ENCODE measurements at places on chromosomes 7 and 10. TPM values are rescaled to one million over a fixed set of nuclear protein-coding genes. Genes with fewer than 3 reads are reported as not detected.
A peak's percentile ranks its signal among the peaks of the same experiment; 100 is the strongest.

- no peak for DNase-seq
Measured at GRCh38 chr7:51054231-51054630, 262.4 kb downstream of the COBL start.

- DNase-seq, result peak; percentile 92
Measured at GRCh38 chr7:127683776-127684681, 32.0 kb downstream of the SND1 start.

TLX1 gene
- total RNA-seq, result not detected

DNA sequence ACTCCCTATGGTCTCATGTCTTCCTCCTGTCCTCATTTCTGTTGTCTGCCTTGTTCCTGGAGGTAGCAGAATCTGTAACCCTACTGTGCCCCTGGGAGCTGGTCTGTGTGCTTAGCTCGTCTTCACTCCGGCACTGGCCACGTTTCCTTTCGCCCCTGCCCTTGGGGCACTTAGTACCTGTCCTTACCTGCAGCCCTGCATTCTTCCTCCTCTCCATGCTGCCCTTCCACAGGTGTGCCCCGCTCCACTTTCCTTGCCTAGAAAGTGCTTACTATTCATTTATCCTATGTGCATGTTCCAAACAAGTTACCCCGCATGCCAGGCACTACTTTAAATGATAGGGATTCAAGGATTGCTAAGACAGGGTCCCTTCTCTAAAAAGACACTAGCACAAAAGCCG, 199.9 kb upstream of the ZMIZ1 start:
- no peak for DNase-seq

NPTX2 gene
- 0.43 TPM for total RNA-seq

DNA sequence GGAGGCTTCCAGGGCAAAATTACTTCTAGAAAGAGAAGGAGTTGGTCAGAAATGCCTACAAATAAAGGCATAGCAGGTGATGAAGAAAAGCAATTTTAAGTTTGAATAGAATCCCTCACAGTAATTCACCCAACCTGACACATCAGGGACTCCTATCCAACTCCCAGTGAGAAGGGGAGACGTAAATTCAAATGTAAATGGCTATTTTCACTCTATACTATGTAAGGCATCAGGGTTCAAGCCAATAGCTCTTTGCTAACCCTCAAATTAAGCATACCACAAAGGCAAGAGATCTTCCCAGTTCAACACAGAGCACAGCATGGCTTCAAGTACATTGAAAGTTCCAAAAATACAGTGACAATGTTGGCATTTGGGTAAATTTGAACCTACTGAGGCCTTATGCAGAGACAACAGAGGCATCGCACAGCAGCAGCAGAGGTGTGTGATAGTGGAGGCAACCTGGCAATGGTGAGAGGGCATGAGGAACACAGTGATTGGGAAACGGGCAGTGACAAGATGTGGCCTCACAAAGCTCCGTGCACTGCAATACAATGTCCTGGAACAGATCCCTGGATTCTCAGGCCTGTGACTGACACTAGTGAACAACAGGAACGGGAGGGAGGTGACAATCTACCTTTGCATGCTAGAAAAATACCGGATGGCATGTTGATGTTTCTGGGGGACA, 95.7 kb downstream of the VSTM2A start:
- DNase-seq, result no peak

- peak; percentile 71 for DNase-seq
Measured at GRCh38 chr7:42237811-42238541, 967 bp upstream of the GLI3 start.

DNA sequence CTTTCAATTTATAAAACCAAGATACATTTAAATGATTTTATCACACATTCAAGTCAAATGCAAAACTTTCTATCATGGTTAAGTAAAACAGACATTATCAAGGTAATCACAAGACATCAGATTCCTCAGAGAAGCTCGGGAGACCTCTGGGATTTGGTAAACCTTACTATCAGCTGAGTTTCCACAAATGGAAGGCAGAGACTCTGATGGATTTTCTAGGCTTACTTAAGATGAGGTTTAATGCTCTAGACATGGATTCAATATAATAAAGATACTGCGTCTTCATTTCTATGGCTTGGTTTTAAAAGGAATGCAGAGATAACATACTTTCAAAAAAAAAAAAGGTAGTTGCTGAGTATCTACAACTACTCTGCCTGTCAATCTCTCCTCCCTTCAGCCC, 171.7 kb downstream of the JAZF1 start:
- DNase-seq, result no peak

DNA sequence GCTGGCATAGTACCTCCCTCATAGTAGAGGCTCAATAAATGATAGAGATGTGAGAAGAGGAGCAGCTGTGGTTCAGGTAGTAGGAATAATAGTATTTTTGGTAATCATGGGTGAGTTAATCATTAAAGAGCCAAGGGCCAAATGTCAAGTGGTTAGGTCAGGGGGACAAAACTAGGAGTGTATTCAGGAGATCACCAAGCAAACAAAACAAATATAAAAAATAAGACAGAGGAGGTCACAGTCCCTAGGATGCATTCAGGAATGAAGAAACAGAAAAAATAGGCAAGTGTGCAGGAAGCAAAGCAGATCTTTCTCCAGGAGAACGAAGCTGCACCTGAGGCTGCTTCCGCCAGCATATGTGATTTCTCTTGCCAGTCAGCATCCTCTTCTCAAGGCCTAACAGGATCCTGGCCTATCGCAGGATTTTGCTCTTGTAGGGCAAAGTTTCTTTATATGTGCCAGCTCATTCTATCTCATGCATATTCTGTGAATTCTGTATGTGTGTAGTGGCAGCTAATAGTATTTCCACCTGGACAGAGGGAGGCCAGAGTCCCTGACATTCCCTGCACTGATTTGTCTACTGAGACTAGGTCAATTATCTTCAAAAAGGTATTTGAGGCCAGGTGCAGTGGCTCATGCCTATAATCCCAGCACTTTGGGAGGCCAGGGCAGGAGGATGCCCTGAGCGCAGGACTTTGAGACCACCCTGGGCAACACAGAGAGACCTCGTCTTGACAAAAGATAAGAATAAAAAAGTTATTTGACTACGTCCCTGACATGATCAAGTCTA, 82.7 kb downstream of the AKR1D1 start:
- no peak for DNase-seq

- DNase-seq, result no peak
Measured at GRCh38 chr10:44322137-44322536, 62.8 kb downstream of the CXCL12 start.

ELOVL3 gene
- 0.32 TPM for total RNA-seq

DNA sequence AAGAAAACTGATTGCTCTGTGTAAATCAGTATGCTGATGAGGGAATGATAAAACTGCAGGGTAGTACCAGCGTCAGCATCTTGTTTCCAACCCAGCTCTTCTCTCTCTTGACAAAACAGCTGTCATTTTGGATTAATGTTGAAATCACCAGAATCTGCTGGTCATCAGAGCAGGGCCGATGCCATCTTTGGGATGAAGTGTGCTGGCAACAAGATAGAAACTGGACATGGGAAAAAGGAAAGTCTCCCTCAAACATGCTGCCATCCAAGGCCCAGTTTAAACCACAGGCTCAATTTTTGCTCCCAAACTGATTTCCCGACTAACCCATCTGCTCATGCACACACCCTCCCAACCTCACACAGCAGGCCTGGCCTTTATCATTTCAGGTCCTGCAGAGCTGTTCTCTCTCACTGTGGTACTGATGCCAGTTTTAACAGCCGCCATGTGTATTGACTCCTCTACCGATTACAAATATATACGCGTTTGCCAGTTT, 285.2 kb downstream of the AUTS2 start:
- no peak for DNase-seq

CAMK2B gene
- under 0.01 TPM for total RNA-seq

DNA sequence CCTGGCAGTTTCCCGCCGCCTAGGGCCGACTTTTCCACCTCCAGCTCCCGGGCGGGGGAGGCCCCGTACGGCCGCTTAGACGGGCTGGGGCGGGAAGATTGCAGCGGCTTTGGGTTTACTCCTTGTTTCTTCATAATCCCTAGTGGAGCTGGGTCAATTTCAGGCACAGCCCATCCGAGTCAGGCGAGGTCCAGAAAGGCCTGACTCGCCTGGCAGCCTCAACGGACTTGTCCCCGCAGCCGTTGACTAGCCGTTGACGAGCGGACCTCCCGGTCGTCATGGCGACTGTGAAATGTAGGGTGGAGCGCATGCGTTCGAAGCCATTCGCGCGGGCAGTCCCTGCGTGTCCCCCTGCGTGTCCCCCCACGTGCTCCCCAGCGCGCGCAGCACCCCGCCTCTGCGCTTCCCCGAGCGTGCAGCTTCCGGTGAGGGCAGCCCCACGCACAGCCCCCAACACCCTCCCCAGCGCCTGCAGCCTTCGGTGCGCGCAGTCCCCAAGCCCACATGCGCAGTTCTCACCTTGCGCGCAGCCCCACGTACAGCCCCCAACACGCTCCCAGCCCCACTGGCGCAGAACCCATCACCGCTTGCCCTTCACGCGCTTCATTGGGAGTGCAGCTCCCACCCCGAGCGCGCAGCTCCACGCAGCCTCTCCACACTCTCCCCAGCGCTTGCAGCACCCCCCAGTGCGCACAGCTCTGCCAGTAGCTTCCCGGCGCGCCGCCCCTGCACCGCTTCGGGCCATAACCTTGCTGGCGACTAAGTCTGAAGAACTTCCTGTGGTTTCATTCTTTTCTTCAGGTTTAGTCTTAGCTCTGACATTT, 67.8 kb downstream of the TBX20 start:
- peak; percentile 16 for DNase-seq

KCND2 gene
- total RNA-seq, result 16.1 TPM

DNA sequence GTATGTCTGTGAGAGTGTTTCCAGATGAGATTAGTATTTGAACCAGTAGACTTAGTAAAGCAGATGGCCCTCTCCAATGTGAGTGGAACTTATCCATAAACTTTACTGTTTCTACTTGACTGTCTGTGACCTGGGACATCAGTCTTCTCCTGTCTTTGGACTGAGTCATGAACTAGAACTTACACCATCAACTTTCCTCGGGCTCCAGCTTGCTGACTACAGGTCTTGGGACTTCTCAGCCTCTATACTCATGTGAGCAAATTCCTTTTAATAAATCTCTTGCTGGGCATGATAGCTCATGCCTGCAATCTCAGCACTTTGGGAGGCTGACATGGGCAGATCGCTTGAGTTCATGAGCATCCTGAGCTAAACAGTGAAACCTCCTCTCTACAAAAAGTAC, 25.7 kb upstream of the WAPL start:
- no peak for DNase-seq

DNA sequence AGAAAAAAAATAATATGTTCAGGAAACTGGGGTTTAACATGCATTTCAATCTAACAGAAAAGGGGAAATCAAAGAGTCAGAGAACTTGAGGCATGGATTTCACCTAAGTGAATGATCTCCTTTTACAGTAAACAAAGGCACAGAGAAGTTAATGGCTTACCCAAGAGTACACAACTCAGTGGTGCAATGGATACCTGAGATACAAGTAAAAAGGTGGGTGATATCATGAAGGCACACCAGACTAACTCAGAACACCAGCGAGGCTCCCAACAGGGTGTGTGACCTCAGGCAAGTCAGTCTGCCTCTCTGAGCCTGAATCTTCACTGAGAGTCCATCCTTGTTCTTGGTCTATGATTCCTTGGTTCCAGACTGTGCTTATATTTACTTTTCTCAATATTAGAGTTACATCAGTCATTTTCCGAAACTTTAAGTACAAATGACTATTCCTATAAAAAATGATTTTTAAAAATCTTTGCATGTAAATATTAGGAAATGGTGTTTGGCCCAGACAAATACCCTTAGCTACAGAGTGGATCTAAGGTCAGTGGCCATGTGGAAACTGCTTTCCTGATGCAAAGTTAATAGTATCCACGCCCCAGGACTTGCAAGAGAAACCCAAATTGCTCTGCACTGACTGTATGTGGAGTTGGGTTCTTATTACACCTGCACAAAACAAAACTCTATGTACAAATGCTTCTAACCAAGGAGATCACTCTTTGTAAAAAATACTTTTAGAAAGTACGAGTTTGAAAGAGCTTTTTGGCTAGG, 282.8 kb upstream of the IMMP2L start:
- no peak for DNase-seq

DNA sequence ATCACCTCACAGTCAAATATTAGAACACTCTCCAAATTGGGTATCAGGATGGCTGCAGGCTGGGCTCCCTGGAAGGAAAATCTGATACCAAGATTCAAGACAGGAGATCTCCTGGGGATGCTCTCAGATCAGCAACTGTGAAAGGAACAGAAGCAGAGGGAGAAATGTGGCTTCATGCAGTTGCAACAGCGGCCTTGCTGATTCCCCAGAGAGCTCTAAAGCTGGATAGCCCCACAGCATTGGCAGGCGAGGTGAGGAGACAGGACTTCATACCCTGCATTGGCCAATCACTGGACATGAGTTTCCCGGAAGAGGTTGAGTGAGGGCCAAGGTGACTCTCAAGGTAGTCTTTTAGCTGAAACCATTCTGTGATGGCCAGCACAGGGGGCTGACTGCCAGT, 190.6 kb downstream of the PTPN20 start:
- no peak for DNase-seq

- DNase-seq, result no peak
Measured at GRCh38 chr7:100811480-100811879, 15.8 kb downstream of the EPHB4 start.
